ENCODE measurements at places on chromosomes 3 and 15.

- no peak for DNase-seq
These were observed 131.4 kb upstream of the LINGO1 start for GRCh38 chr15:77764095-77764494.

DNA sequence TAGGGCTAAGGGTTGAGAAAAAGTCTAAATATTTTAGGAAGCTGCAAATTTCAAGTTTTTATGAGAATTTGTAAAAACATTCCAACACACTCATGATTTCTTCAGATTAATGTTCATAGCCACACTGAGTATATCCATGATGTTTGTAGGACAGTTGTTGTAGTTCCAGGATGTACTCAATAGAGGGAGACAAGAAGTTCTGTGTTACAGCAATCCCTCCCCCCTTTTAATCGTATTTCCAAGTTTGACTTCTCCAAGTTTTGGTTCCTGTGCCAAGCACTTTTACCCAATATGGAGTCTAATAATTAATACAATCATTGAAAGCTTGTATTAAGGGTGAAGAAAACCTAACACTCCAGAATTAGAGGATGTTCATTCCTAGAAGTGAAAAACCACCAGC, 143.4 kb downstream of the FEZF2 start:
- no peak for DNase-seq

- DNase-seq, result no peak
These were observed 120.0 kb downstream of the ATG7 start for GRCh38 chr3:11392014-11392859.

GRCh38 chr15:61769557-61769956, 290.7 kb downstream of the VPS13C start:
- DNase-seq, result no peak

- DNase-seq, result no peak
These were observed 30.7 kb upstream of the CCDC54 start for GRCh38 chr3:107346564-107346963.

- no peak for DNase-seq
These were observed 486.0 kb upstream of the ADAMTS9 start for GRCh38 chr3:65173841-65174240.

GRCh38 chr3:37963016-37963415, 27.6 kb upstream of the VILL start:
- DNase-seq, result no peak

DNA sequence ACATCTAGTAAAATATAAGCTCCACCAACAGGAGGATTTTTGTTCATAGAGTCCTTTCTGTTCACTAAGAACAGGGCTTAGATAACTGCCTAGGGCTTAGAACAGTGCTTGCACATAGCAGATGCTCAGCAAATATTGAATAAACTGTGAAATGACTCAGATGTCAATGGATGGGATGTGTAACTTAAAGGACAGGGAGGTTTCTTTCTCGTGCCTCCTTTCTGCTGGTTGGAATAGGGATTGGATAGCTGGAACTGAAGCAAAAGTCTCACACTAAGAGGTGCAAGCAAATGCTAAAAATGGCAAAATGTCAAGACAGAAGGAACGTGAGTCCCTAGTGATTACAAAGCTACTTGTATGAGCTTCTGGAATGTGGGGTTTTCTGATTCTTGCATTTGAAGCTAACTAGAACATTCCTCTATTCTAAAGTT, 392.8 kb upstream of the WNT5A start:
- DNase-seq, result no peak

- DNase-seq, result no peak
These were observed 183.4 kb upstream of the UBE2E2 start for GRCh38 chr3:23019596-23020300.

DNA sequence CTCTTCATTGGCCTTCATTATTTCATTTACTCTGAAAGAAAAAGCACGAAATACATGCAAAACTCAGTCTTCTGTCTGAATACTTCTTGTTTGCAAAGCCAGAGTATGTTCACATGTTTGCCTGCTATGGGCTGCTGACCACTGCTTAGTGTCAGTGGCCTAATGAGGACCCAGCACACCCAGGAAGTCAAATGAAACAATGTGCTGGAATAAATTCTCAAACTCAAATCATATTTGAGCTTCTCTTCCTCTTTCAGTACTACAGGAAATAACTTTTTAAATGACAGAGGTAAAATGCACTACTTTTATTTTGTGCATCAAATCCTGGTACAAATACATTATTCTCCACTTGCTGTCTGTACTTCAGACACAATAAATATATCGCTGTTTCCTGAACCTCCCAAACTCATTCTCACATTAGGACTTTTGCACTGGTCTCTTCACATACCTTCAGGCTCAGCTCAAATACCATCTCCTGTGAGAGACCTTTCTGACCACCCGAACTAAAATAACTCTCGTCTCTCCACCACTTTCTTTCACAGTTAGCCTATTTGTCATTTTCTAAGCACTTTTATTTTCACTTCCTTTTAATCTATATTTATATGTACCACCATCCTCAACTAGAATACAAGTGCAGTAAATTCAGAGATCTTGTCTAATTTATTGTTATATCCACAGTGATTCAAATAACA, 176.8 kb downstream of the TUSC7 start:
- DNase-seq, result no peak

GRCh38 chr15:100725121-100726069, 123.0 kb downstream of the ASB7 start:
- no peak for DNase-seq

DNA sequence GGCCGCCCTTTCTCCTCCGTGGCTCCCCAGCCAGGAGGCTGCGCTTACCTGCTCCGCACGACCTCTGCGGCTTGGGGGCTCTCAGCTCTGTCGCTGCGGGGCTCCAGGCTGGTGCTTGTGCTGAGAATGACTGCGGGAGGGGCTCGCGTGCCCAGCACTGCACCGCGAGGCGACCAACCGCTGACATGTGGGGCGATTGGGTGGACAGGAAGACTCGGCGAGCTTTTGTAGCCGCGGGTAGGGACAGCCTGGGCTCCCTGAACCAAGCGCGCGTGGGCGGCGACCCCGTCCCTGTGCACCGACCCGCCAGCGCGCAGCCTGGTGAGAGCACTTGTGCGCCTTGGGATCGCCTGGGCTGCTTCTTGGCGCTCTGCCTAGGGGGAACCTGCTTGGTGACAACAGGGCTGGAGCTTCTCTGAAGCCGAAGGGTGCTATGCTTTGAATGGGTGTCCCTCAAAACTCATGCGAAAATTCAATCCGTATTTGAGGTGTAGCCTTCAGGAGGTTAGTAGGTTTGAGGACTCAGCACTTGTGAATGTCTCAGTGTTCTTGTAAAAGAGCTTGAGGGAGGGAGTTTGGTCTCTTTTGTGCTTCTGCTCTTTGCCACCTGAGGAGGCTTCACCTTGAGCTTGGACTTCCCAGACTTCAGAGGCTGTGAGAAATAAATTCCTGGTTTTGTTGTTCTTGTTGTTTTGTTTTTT, 50.4 kb downstream of the IL12A start:
- no peak for DNase-seq

GRCh38 chr15:77564938-77565337, 67.8 kb downstream of the LINGO1 start:
- no peak for DNase-seq

DNA sequence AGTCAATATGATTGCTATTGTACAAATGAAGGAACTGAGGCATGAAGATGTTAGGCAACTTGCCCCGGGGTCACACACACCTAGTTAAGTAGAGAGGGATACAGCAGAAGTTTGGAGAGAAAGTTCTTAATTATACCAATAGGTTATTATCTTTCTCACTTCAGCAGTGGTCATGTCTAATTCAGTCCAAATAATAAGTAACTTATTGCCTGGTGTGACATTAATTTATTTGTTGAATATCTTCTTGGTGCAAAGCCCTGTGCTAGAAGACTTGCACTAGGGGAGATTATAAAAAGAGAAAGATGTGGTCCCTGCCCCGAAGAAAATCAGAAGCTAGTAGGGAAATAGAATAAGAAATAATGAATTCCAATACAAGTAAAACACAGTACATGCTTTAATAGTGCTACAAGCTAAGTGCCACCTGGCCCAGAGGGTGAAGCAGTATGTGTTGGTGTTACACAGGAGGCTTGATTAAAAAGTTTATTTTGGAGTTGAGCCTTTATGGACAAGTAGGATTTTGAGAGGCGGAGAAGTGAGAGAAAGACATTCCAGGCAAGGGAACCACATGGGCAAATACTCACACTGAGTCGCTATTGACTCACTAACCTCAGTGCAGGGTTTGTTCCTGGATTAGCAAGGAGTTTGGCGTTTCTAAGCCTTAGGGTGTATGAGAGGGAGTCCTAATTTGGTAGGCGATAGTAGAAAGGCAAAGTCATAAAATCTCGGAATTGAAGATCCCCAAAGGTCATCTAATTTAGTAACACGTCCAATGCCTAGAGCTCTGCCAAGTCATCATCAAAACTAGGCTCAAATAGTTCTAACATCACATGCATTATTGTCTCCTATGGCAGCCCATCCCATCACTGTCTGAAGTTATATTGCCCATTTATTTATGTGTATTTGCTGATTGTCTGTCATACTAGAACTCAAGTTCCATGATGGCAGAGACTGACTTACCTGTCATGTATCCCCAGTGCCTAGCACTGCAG, 19.2 kb upstream of the GSK3B start:
- no peak for DNase-seq

DNA sequence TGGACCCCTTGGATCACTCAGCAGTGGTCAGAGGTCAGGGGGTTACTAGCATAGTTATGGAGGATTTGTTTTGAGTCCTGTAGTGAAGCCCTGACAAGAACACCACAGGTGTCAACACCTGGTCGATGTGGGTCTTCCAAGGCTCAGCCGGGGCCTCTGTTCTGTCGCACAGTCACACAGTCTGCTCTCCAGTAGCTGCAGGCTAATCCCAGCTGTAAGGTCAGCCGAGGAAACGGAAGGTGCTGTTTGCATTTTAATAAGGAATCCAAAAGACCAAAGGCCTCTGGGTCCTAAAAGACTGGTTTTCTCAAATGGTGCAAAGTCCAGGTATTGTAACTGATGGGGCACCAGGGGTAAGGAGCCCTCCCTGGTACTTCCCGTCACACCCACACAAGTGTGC, 71.7 kb downstream of the RPLP1 start:
- no peak for DNase-seq

- DNase-seq, result no peak
These were observed 1034.4 kb upstream of the NR2F2 start for GRCh38 chr15:95295896-95296625.

GRCh38 chr3:44939581-44940036, 36.4 kb downstream of the ZDHHC3 start:
- no peak for DNase-seq

DNA sequence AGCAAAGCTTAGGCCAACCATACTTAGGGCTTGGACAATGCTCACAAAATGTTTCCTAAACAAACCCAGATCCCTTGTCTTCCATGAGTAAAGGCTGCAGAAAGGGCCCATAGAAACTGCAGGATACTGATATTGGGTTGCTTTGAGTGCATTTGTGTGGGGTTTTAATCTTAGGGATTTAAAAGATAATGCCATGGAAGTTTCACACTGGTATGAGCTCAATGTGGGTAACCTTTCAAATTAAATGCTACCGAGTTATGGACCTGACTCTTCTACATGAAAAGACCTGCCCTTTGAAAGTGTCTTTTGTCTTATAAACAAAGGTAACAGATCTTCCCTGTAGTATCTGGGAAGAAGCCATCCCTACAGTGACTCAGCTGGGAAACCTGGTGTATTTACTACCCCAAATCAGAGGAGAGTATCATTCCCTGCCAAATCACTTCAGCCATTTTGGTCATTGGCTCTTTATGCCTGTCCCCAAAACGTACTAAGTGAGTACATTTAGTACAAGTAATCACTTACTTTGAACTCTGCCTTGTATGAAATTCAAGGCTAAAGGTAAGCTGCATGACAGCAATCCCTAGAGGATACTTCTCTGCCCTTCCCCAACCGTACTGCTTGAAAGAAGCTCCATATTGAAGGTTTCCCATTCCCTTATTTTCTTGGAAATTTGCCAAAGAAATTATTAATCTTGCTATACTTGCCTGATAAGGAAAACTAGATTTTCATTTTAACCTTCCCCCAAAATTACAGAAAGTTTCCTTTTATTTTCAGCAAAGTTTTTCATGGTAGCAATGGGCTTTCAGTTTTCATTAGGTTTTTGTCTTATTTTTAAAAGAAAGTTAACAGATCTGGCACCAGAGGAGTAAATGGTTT, 7.2 kb downstream of the TM4SF1 start:
- DNase-seq, result no peak

GRCh38 chr3:108931035-108931434, 22.6 kb downstream of the GUCA1C start:
- DNase-seq, result no peak

- DNase-seq, result no peak
These were observed 34.0 kb upstream of the THBS1 start for GRCh38 chr15:39546842-39547241.

DNA sequence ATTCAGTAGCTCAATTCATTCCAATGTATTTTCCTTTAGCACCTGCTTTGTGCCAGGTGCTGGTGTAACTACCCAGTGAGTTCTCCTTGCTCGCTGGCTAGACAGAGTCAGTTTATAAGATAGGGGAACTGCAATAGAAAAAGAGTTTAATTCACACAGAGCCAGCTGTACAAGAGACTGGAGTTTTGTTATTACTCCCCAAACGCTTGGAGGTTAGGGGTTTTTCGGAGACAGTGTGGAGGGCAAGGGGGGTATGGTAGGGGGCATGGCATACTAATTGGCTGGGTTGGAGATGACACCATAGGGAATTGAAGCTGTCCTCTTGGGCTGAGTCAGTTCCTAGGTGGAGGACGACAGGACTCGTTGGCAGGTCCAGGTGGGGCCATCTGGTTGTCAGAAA, 5.4 kb upstream of the CFAP91 start:
- no peak for DNase-seq

DNA sequence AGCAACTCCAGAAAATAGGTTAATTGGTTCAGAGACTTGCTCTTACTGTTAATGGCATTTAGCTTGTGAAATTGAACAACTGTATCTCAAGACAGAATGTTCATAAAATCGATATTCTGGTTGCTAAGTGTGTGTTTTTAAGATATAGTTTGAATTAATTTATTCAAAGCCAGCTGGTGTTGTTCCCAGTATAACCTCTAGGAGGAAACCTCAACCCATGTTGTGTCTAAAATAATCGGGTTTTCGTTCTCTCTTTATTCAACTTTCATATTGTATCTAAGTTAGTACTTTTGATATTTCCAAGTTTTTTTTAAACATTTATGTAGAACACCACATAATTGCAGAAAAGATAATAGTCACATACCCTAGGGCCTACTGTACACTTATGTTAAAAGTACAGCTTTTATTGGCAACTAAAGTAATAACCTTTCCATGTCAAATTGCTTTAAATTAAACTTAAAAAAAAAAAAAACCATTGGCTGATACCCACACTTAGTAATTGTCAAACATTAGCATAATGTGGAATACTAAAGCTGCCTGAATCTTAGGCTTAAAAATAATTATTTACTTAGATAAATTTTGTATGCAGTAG, 90.9 kb downstream of the SAMMSON start:
- no peak for DNase-seq

Data from stimulated activated CD8-positive, alpha-beta memory T cell treated with anti-CD3 and anti-CD28 coated beads, Interleukin-15, amount 100 ng/mL, for 1 hour (primary cell).